Endothelial cell (in vitro differentiated cells): ENCODE measurements at places on chromosomes 4 and X. TPM values are rescaled to one million over a fixed set of nuclear protein-coding genes. Genes with fewer than 3 reads are reported as not detected.

- DNase-seq, result no peak
Observed at GRCh38 chr4:155629956-155630355, 36.7 kb upstream of the GUCY1A1 start.

GRCh38 chr4:113959539-113959937 is 19.9 kb downstream of the ARSJ start:
- no peak for DNase-seq

DNA sequence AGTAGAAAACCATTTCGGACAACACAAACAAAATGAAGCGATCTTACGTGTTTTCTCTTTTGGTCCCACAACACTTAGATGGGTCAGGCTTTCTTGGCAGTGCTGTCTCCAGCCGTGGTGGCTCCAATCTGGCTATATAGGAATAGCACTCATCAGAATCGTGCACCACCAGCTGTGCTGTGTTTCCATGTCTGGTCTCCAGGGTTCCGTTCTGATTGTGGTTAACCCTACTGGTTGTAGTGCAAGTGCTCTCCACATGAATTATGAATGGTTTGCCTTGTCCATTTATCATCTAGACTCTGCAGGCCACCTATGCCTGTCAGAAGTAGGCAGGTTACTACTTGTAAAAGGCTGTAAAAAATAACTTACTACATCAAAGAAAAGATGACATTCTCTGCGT is 536.3 kb downstream of the IQCM start:
- DNase-seq, result no peak

- no peak for DNase-seq
Observed at GRCh38 chrX:136954930-136955329, 74.4 kb upstream of the RBMX start.

GRCh38 chrX:103400931-103401330 is 24.6 kb downstream of the BEX3 start:
- no peak for DNase-seq

DNA sequence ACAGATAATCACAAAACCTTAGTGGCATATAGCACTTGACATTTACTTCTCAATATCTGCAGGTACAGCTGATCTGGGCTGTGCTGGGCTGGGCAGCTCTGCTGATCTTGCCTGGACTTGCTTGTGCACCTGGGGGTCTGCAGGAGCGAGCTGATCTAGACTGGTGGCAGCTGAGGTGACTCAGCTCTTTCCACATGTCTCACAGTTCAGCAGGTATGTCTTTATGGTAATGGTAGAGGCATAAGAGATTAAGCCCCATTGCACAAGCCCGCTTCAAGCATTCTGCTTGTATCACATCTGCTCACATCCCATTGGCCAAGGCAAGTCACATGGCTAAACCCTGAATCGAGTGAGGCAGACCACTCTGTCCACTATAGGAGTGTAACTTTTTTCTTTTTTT is 506.7 kb downstream of the BCOR start:
- DNase-seq, result no peak

DNA sequence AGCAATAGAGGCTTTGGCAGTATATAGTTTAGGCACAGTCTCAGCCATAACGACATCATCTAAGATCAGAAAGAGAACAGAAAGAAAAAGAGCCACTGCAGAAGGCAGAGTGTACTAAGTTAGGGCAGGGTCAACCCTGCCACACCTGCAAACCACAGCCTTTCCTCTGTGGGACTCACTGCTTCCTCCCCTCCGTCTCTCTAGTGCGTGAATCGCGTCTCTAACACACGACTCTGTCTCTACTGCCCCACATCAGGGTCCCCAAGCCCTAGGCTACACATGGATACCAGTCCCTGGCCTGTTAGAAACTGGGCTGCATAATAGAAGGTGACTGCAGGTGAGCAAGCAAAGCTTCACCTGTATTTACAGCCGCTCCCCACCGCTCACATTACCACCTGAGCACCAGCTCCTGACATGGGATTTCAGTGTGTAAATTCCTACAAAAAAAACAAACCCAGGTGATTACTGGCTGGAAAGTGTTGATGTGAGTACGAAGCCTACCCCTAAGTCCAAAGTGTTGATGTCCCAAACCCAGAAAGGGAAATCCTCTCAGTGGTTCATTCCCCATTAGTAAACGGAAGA is 128.9 kb downstream of the PRKX start:
- no peak for DNase-seq

GRCh38 chr4:70630162-70630561 is 1.6 kb downstream of the ENAM start:
- DNase-seq, result no peak

DNA sequence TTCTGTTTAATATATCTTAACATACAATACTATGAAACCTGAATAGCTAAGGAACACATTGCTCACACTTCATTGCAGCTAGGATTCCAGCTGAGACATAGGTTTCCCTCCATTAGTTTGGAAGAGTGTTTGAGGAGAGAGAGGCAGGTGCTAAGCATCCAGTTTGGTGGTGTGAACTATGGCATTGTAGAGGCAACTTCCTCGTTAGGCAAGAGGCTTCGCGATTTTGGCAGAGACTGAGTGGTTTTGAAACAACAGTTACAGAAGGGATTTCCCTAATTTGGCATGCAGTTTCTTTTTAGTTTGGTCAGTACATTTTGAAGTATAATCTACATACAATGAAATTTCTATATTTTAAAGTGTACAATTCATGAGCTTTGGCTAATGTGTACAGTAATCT is 117.1 kb upstream of the BMP3 start:
- DNase-seq, result no peak

DNA sequence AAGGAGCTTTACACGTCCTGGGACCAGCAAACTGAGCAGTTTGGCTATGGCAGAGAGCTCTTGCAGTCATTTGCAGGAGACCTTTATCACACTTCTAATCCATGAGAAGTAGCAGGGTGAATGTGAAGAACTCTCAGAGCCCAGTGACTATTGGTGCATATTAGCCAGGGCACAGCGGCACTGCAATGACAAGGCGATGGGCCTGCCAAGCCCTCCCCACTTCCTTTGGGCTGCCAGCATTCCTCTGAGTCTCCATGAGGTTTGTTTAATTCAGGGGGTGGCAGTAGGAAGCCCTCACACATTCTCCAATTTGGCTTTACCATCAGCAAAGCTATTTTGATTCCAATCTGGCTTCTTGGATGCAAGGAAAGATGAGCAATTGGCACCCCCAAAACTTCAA is 79.2 kb upstream of the TSPAN7 start:
- DNase-seq, result no peak

DNA sequence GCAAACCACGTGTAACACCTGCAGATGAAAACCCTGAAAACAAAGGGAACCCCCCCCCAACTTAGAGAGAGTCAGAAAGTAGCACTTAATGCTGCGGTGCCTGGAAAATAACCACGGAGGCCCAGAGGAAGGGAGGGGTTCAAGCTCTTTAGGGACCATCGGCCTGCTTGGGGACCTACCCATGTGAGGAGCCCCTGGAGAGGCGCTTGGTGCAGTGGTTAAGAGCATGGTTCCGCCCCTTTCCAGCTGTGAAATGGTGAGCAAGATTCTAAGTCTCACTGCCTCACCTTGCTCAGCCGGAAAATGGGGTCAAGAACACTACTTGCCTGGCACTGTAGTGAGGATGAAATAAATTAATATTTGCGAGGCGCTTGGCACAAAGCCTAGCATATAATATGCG is 13.8 kb downstream of the SLC25A5 start:
- no peak for DNase-seq

DNA sequence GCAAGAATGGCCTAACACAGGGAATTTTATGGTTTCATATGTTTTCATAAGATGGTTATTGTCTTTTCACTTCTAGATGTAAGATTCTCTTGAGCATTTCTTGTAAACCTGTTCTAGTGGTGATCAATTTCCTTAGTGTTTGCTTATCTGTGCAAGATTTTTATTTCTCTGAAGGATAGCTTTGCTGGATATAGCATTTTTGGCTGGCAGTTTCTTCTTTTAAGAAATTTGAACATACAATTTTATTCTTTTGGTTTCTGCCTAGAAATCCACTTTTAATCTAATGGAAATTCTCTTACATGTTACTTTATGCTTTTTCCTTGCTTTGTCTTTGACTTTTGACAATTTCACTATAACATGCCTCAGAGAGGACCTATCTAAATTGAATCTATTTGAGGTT is 276.5 kb upstream of the SFRP2 start:
- no peak for DNase-seq

- no peak for DNase-seq
Observed at GRCh38 chr4:157151711-157152110, 68.8 kb upstream of the GRIA2 start.

GRCh38 chr4:81827577-81828202 is 356.0 kb upstream of the RASGEF1B start:
- DNase-seq, result no peak

DNA sequence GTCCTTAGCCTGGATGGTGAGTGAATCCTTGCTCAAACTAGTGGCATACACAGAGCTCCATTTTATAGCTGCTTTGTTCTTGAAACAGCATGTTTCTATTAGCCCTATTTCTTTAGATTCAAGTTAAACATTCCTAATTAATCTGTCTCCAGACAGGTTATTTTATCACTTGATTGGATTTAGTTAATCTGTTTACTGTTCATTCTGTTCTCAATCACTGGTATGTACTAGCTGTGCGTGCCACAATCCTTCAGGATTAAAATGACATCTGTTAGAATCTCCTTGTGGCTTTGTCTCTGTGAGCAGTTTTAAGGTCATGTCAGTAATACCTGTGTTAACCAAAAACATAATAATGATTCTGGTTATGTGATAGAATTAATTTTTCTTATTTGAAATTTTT is 36.5 kb downstream of the PTPN13 start:
- DNase-seq, result no peak

- no peak for DNase-seq
Observed at GRCh38 chr4:2179717-2180116, 62.2 kb downstream of the HAUS3 start.

DNA sequence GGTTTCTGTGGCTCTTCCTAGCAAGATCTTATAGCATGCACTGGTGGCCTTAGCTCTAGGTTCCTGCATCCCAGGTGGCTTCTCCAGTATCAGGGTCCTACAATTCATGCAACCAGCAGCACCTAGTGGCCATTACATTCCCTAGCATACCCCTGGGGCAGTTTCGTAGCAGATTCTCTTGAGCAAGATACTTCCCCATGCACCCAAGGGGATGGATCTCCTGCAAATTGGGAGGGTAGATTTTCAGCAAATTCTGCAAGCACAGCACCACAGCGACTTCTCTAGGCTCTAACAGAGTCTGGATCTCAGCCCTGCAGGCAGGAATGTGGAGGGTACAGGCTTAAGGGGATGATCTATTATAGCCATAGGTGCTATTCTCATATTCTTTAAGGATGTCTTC is 13.1 kb upstream of the SLC9B1 start:
- DNase-seq, result peak; percentile 29

- no peak for DNase-seq
Observed at GRCh38 chr4:73127839-73128453, 58.4 kb upstream of the COX18 start.

DNA sequence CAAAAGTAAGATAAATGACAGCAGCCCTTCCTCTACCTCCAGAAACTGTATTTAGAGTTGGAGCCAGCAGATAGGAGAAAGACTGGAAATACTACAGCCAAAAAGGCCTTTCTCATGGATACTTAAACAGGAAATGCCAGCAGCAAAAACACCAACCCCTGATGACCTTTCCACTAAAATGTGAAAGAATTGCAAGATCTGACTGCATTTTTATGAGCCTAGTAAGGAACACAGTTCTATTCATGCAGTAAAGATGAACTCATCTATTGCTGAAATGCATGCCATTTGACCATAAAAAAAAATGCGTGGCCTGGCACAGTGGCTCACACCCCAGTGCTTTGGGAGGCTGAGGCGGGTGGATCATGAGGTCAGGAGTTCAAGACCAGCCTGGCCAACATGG is 19.9 kb downstream of the ABCG2 start:
- DNase-seq, result no peak

GRCh38 chrX:37959212-37960021 is 46.9 kb upstream of the SYTL5 start:
- DNase-seq, result no peak

GRCh38 chr4:47830265-47831025 is 7.4 kb downstream of the CORIN start:
- DNase-seq, result no peak

- DNase-seq, result no peak
Observed at GRCh38 chr4:142567199-142567598, 278.9 kb downstream of the INPP4B start.

DNA sequence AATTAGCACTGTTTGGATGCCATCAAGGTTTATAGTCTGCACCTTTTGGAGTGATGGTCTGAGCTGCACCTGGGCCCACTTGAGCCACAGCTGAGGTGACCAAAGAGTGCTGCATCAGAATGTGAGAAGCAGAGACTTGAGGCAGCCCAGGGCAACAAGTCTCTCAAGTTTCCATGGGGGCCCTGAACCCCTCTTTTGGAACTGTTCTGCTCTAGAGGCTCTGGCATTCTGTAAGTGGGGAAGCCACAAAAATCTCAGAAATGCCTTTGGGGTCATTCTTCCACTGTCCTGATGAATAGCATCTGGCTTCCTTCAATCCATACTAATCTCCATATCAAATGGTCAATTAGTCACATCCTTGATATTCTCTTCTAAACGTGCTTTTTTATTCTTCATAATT is 298.4 kb upstream of the MAOA start:
- DNase-seq, result no peak

GRCh38 chrX:153477901-153478300 is 7.5 kb upstream of the HAUS7 start:
- no peak for DNase-seq

DNA sequence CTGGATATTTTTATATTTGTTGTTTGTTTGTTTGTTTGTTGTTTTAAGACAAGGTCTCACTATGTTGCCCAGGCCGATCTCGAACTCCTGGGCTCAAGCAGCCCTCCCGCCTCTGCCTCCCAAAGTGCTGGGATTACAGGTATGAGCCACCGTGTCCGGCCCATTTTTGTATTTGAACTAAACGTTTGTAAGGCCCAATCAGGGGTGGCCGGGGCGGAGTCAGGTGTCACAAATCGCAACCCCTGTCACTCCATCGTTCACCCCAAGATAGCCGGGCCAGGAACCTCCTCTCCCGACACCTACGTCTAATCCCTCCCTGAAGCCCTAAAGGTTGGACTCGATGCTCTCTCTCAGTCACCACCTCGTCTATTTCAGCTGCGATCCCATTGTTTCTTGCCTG is 722 bp upstream of the EFHC2 start:
- DNase-seq, result no peak

DNA sequence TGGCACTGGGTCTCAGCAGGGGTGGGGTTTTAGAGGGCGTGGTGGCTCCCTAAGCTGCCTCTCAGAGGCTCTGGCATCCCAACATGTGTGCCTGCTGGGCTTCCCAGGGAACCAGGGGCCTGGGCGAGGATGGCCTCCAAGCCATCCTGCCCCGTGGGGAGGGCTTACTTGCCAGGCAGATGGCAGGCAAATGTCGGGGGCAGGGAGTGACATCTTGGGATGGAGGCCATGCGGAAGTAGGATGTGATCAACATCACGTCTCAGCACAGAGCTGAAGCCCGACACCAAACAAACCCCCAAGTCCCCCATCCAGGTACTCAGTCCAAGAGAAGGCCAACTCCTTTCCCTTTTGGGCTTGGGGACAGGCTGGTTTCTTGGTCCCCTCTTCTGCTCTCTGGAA is 4.7 kb downstream of the L1CAM start:
- DNase-seq, result no peak

GRCh38 chr4:1622956-1623355 is 61.2 kb downstream of the FAM53A start:
- no peak for DNase-seq

- DNase-seq, result no peak
Observed at GRCh38 chr4:112563431-112564200, 47.6 kb upstream of the NEUROG2 start.

IGFBP7 gene
- total RNA-seq, result 7.6 TPM

CNGA1 gene
- not detected for total RNA-seq

CFAP97 gene
- 18.2 TPM for total RNA-seq

MID1IP1 gene
- 25.3 TPM for total RNA-seq

RASSF6 gene
- total RNA-seq, result not detected

ARHGEF6 gene
- 18.8 TPM for total RNA-seq

APLN gene
- 3.5 TPM for total RNA-seq

MOSPD2 gene
- total RNA-seq, result 10.0 TPM
